ENCODE measurements at places on chromosomes 12 and 14. TPM values are rescaled to one million over a fixed set of nuclear protein-coding genes. Genes with fewer than 3 reads are reported as not detected.

CPM gene
- total RNA-seq = 45.4 TPM

EIF2S3B gene
- total RNA-seq = 1.7 TPM

LMNTD1 gene
- total RNA-seq = not detected

SLC17A8 gene
- total RNA-seq = not detected

BEGAIN gene
- 31.8 TPM for total RNA-seq

Measured in Peyer's patch (tissue), 4 donors.